OCI-LY7 (cell line): ENCODE measurements at places on chromosomes 12 and 14. TPM values are rescaled to one million over a fixed set of nuclear protein-coding genes. Genes with fewer than 3 reads are reported as not detected.

DNA sequence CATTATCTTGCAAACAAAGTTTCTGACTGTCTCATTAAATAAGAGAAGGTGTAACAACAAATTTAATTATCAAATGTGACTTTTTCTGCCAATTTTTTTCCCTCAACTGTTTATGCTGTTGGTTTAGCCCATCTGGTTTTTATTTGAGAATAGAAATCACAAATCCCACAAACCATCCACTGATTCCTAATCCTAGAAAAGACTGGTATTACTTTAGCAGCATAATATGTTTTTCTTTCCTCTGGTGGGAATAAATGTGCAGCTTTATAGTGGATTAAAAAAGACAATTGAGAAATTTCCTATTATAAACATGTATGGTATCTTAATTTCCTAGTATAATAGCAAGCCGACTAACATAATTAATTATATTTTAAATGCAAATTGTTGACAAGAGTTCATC, 257.9 kb upstream of the FOXN3 start:
- DNase-seq: no peak

DNA sequence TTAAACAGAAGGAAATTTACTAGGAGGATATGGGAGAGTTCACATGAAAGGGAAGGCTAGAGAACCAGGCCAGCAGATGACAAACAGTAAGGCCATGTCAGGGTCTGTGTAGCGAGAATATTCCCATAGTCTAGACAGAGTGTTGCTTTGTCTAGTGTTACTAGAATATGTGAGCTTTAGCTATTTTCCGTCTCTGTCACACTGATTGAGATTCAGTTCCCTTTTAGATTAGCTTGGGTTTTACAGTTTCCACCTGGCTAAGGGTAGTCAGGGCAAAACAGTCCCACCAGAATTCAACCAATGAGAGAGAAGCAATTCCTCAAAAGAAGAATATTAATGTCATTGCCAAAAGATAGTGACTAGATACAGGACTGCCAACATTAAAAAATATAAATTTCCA, 82.8 kb upstream of the MDM1 start:
- no peak for DNase-seq

- peak; percentile 85 for DNase-seq
Measured at GRCh38 chr14:45251912-45252311, 1.1 kb downstream of the MIS18BP1 start.

DNA sequence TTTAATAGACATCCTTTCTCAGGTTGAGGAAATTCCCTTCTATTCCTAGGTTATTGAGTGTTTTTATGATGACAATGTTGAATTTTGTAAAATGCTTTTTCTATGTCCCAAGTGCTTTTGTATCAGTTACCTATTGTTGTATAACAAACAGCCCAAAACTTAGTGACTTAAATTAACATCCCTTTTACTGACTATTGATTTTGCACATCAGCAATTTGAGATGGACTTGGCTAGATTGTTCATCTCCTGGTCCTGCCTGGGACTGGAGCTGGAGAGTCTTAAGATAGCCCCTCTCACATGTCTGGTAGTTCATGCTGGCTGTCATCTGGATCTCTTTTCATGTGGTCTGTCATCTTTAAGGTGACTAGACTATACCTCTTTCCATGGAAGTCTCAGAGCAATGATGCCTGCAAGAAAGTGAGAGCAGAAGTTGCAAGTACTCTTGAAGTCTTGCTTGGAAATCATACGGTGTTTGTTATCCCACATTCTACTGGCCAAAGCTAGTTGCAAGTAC, 132.6 kb downstream of the RPAP3 start:
- no peak for DNase-seq

DNA sequence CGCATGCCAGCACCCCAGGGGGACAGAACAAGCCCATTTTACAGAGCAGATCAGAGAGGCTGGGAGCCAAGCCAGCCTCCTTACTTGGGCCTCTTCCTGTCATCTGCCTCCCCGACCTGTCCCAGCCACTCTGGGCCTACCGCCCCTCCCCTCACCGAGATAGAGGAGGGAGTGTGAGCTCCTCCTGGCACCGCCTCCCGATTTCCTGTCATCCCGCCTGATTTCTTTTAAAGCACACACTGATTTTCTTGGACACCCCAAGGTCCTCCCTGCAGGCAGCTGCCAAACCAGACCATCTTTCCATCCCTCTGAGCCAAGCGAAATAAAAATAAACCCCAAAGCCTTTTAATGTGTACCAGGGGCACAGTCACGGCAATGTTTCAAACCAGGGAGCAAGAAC, 108.4 kb downstream of the RFLNA start:
- no peak for DNase-seq

- DNase-seq: no peak
Measured at GRCh38 chr14:49220492-49220891, 365.7 kb downstream of the RPS29 start.

GRCh38 chr12:41605545-41606305, 417.6 kb downstream of the PDZRN4 start:
- DNase-seq: peak; percentile 20

- DNase-seq: no peak
Measured at GRCh38 chr12:61250303-61250702, 1009.9 kb upstream of the USP15 start.

DNA sequence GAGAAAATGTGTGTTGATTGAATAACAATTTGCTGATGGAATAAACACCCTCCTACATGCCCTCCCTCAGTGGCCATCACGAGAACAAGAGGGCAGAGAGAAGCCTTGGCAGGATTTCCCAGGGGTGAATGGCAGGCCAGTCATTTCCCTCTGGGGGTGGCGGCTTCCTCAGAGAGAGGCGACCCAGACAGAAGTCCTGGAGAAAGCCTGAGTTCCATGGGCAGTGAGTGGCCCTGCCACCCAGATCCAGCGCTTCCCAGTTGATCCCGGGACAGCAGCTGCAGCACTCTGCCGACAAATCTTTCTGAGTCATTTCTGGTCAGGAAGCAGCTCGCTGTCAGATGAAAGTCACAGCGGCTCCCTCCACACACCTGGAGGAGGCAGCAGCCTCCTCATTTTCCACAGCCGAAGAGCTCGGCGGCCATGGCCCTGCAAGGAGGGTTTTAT, 123.0 kb downstream of the SCARB1 start:
- DNase-seq: no peak

- no peak for DNase-seq
Measured at GRCh38 chr14:52240623-52241022, 26.9 kb upstream of the PTGDR start.

GRCh38 chr12:109876406-109876805, 3.9 kb downstream of the GLTP start:
- DNase-seq: no peak

DNA sequence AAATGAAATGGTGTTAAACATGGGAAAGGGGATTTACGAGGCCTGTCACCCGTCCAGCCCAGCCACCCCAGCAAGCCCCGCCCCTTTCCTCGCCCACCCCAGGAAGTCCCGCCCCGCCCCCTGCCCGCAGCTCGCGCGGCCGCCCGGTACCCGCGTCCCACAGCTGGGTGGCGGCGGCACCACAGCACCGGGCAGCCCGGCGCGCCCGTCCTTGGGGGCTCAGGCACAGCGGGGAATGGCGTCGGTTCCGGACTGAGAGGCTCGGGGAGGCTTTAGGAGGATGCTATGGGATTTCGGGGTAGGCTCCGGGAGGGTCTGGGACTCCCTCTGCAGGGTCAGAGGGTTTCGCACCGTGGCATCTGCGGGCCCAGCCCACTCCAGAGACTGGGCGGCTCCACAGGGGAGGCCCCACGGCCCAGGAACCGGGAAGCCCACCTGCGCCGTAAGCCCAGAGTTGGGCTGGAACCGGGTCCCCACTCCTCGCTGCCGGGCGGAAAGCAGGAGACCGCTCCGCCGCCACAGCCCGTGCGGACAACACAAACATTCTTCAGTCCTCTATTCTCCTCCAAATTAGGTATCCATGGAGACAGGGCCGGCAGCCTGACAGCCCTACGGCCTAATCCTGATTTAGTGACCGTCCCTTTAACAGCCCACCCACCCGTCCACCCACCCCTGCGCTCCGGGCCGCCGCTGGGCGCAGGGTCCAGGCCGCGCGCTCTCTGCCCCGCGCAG, 1.4 kb downstream of the FIGNL2 start:
- no peak for DNase-seq

GRCh38 chr14:22084393-22085281, 411.0 kb upstream of the OR4E1 start:
- DNase-seq: peak; percentile 71

The COX8C gene
- total RNA-seq: not detected in 2 replicates

The CLEC4C gene
- total RNA-seq: not detected in 2 replicates

The TAS2R19 gene
- total RNA-seq: 2.9 and 3.4 TPM in 2 replicates
